ENCODE measurements at places on chromosomes 3 and 15.

- no peak for DNase-seq
Observed at GRCh38 chr3:174192471-174192870, 666.7 kb upstream of the NAALADL2 start.

- no peak for DNase-seq
Observed at GRCh38 chr3:27615555-27615954, 106.6 kb downstream of the EOMES start.

DNA sequence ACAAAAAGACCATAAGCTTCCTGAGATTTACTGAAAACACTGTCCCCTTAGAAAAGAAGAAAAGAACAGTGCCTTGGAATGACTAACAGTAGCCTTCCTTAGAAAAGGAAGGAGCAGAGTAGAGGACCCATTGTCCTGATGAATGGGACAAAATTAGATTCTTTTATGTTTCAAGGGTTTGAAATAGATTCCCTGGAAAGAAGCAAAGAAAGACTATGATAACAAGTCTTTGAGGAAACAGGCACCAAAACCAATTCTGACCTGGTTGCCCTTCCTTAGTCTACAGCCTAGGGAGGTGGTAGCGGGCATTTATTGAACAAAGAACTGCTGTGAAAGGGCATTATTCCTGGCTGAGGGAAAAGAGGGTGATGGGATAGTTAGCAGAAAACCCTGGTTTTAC lies 1024.8 kb downstream of the TBL1XR1 start:
- no peak for DNase-seq

DNA sequence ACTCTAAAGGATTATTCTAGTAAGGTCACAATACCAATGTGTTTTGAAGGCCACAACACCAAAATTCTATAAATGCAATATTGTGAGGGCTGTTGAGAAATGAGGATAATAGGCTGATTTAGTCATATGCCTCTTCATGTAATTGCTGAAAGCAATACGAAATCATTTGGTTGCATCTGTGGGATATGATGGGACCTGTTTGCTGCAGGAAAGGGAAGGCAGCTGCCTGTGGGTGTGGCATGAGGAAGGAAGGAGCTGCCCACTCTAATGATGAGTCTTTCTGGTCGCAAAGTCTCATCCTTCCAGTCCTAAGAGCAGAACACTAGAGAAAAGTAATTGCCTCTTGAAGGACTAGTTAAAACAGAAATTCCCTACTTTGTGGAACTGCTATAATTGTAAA lies 245.3 kb upstream of the ZPLD1 start:
- DNase-seq = no peak

DNA sequence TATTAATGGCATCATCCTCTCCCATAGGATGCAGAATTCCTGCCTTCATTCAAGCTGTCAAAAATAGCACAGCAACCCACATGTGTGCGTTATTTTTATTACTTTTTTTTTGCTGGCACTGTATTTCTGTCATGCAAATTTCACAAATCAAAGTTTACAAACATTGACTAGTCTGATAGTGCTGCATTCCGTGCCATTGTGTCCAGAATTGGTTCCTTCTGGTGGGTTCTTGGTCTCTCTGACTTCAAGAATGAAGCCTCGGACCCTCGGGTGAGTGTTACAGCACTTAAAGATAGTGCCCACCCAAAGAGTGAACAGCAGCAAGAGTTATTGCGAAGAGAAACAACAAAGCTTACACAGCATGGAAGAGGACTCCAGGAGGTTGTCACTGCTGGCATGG lies 490.2 kb downstream of the GABRG3 start:
- no peak for DNase-seq

- no peak for DNase-seq
Observed at GRCh38 chr3:152638707-152639450, 196.1 kb upstream of the P2RY1 start.

Data from activated T-cell treated with anti-CD3 and anti-CD28 coated beads, Interleukin-2, amount 50 U/mL, for 24 hours (primary cell).